ENCODE measurements at places on chromosomes 6 and 20.
A peak's percentile ranks its signal among the peaks of the same experiment; 100 is the strongest.

- H3K4me1 ChIP-seq: no peaks in the 10 kb centered on the region
- H3K27me3 ChIP-seq: no peaks in the 10 kb centered on the region
Observed at GRCh38 chr6:155418017-155418761, 37.5 kb downstream of the NOX3 start.

DNA sequence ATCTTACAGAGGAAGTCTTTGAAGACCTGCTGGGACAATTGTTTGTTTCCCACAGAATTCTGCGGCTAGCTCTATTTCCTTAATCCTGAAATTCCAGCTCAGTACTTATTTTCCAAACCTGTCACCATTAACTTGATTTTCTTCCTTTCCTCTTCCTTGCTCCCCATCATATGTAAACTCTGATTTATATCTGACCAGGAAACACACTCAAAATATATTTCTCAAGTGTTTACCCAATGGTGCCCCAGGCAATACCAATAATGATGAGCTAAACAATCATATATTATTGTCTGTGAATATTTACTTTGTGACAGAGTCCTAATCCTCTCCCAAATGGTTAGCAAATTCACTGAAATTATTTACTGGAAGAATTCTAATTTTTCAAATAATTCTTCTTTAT is 597.3 kb downstream of the PKHD1 start:
- no peak overlapping the region for H3K27ac ChIP-seq
- no peaks in the 10 kb centered on the region for H3K4me1 ChIP-seq
- no peaks in the 10 kb centered on the region for H3K27me3 ChIP-seq
- DNase-seq: no peak

DNA sequence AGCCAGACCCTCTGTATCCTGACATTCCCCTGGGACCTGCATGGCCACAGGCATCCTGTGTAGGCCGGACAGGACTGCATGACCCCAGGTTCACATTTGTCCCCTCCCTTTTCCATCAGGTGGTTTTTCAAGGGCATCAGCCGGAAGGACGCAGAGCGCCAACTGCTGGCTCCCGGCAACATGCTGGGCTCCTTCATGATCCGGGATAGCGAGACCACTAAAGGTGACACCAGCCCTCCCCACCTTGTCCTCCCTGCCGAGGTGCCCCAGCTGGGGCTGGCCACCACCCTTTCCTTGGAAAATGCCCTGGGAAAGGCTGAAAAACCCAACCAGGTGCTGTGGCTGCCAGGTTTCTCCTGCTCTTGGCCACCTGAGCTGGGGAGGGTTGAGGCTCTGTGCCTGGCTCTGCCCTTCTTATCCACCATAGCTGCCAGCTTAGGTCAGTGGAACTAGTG is 27.6 kb downstream of the HCK start:
- no peak for DNase-seq
- H3K4me1 ChIP-seq: no peaks in the 10 kb centered on the region
- no peak overlapping the region for H3K4me3 ChIP-seq
- peaks cover 6% of the 10 kb centered on the region for H3K27me3 ChIP-seq
- H3K27ac ChIP-seq: no peak overlapping the region
- H3K36me3 ChIP-seq: no peaks in the 10 kb centered on the region

GRCh38 chr6:138607478-138608433 is 108.5 kb upstream of the NHSL1 start:
- no peaks in the 10 kb centered on the region for H3K27me3 ChIP-seq
- H3K36me3 ChIP-seq: no peaks in the 10 kb centered on the region
- no peak for DNase-seq
- no peaks in the 10 kb centered on the region for H3K4me1 ChIP-seq

- H3K4me1 ChIP-seq: no peaks in the 10 kb centered on the region
- DNase-seq: peak; percentile 99
- H3K27ac ChIP-seq: no peak overlapping the region
- peak overlapping the region; percentile 74 for H3K4me3 ChIP-seq
Observed at GRCh38 chr20:43513931-43514647, 6.6 kb downstream of the L3MBTL1 start.
